ENCODE measurements at places on chromosomes 2 and 18.

- no peak for DNase-seq
Observed at GRCh38 chr2:54866179-54866578, 142.7 kb downstream of the EML6 start.

DNA sequence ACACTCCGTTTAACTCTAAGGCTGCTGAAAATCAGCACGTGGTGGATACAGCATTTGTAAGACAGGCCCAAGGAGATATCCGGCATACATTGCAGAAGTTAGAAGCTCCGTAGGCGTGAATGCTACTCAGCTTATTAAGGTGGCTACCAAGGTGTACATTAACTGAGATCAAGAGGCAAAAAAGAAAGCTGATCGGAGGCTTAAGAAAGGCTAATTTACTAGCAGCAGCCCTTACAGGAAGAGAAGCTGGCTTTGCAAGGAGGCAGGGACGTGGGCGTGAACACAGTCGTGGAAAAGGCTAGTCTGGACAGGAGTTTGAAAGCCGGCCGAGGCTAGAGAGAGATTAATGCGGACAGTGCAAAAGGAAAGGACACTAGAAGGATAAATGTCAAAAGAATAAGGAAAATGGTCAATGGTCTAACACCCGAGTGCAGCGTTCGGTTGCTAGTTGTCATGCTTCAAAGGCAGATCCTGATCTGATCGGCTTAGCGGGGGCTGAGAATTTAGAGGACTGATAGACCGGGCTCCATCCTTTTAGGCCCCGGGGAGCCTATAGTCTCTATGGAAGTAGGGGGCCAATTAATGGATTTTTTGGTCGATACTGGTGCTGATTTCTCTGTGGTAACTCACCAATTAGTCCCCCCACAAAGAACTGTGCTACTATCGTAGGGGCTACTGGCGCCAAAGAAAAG, 45.6 kb upstream of the SELENOI start:
- no peak for DNase-seq

GRCh38 chr18:3524706-3525105, 74.7 kb downstream of the TGIF1 start:
- DNase-seq = no peak

DNA sequence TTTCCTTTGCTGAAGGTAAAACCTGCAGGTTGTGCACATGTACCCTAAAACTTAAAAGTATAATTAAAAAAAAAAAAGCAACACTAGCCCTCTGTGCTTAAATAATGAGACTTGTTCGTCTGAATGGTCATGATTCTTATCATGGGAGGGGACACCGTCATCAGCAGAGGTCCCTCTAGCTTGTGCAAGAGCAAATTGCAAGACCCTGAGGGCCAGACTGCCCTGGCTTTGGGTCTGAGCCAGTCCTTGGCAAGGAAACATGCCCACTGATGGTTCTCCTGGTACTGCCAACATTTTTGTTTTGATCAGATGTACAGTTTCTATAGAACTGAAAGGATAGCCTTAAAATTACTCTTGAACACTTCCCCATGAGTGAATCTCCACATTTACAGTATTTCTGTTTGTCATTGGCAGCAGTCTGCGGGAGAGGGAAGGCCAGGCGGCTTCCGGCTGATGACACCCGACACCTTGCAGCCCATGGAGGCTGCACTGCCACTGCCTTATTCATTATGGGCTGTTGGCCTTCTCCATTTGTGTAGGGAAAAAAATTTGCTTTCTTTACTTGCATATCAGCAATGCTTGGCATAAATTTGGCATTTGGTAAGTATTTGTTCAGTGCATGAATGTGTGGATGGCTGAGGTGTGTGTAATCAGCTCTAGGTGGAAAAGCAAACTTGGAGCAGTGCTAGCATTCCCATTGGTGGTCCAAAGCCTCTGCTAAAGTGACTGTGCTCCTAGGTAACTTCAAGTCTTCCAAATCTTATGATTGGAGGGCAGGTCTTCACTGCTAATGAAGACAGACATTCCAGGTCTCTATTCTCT, 161.6 kb upstream of the ALKAL2 start:
- no peak for DNase-seq

DNA sequence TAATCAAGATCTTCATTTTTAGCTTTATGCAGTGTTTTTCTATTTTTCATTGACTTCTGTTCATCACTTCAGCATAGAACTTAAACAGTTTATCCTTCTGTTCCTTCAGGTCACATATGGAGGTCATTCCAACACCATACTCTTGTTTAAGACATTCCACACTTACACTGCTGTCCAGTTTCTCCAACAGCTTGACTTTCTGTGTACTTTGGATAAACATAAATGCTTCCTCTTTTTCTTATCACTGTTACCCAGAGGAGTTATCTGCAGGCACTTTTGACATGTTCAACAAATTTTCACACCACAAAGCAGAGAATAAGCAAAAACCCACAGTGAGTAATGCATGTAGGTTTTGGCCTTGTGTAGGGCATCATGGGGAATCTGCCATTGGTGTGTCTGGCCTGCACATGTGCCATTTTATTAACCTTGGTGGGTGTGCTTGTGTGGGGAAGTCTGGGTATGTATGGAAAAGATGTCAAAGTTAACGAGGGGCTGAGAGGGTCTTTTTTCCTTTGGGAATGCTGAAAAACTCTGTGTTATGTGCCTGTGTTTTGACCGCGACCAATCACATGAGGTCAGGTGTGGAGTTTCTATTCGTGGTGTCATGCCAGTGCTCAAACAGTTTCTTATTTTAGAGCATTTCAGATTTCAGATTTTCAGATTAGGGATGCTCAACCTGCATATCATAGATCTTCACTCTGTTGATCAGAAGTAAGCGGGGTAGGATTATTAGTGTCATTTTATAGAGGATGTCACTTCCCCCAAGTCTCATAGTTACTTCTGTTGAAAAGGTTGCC, 53.9 kb upstream of the ACVR1 start:
- no peak for DNase-seq

GRCh38 chr2:81389203-81389602, 1084.7 kb upstream of the LRRTM1 start:
- no peak for DNase-seq

GRCh38 chr2:39704540-39704939, 38.8 kb downstream of the TMEM178A start:
- DNase-seq = no peak

GRCh38 chr2:221502270-221503010, 69.7 kb downstream of the EPHA4 start:
- DNase-seq = no peak

DNA sequence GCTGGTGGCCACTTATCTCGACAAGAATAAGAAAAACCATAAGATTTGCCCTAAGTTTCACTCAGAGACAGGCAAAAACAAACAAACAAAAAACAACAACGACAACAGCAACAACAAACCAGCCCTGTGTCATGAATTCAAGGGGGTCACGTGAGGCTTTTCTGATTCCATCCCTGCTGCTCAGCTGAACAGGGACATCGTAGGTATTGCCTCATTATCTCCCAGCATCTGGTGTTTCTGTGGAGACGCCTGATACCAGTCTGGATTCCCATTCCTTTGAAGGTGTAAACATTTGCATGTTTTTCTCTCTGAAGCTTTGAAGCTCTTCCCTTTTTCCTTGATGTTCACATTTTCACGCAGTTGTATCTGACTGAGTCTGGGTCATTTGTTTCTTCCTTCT, 117.4 kb downstream of the KCNF1 start:
- DNase-seq = no peak

- no peak for DNase-seq
Observed at GRCh38 chr2:231130336-231131056, 5.7 kb upstream of the HTR2B start.

DNA sequence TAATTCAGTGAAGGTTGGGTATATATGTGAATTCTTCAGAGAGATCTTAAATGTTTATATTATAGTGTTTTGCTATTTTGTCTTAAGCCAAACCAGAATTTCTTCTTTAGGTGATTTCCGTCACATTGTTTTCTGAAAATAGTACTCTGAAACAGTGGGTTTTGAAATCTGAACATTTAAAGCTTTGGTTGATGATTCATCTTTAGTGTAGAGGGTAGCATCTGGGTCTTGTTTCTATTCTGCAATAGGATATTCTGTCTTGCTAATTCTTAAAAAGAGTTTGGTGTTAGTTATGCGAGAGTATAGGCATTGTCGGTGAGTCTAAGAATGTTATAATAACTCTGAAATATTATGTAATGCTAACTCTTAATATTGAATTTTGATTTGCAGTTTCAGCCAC, 69.6 kb upstream of the FAM237A start:
- no peak for DNase-seq

- DNase-seq = peak; percentile 30
Observed at GRCh38 chr2:128642821-128643220, 324.2 kb upstream of the HS6ST1 start.

- no peak for DNase-seq
Observed at GRCh38 chr2:38185012-38185491, 109.1 kb upstream of the CYP1B1 start.

- DNase-seq = no peak
Observed at GRCh38 chr2:207848545-207848928, 78.8 kb upstream of the FZD5 start.

- no peak for DNase-seq
Observed at GRCh38 chr18:8808001-8808400, 102.6 kb downstream of the MTCL1 start.

GRCh38 chr2:133143645-133144044, 424.6 kb downstream of the NCKAP5 start:
- DNase-seq = no peak

GRCh38 chr2:174450021-174450816, 36.6 kb downstream of the GPR155 start:
- DNase-seq = no peak

GRCh38 chr18:55779691-55780585, 191.9 kb upstream of the TCF4 start:
- peak; percentile 83 for DNase-seq

GRCh38 chr2:174376967-174377366, 18.6 kb upstream of the SCRN3 start:
- no peak for DNase-seq

- peak; percentile 95 for DNase-seq
Observed at GRCh38 chr2:84904717-84905174, 710 bp upstream of the TMSB10 start.

GRCh38 chr2:73925033-73925704, 1.5 kb upstream of the DGUOK start:
- no peak for DNase-seq

DNA sequence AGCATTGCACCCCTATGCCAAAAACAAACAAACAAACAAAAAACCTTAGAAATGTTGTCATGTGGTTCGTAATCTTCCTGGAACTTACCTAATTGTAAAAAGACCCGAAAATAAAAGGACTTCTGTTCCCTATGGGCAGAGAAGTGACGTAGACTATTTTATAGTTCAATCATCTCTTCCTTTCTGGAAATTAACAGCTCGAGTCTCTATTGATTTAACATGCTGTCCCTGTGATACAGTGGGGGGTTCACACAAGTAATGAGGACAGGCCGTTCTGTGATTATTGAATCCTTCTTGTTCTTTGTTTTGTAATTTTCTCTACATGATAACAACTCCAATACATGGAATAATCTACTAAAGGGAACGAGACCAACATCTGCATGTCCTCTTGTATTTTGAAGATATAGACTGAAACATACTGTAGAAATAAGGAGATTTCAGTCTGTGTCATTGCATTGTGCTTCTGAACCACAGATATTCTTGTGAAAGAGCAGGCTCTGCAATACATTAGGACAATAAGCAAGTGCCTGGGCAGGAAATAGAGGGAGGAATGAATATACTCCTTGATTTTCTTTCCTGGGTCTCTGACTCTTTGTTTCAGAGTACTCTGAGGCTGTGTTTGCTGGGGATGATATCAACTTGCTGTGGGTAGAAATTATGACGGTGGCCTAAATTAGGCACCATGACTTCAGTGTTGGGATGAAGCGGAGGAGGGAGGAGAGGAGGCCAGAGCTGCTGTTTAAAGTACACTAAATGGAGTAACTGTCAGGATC, 65.7 kb upstream of the PPM1B start:
- no peak for DNase-seq

GRCh38 chr18:11653521-11653920, 35.5 kb upstream of the GNAL start:
- no peak for DNase-seq

GRCh38 chr2:105858868-105859693, 114.4 kb downstream of the NCK2 start:
- DNase-seq = no peak

Data from posterior vena cava (tissue), 2 donors.